ENCODE measurements at places on chromosomes 3 and 15.

DNA sequence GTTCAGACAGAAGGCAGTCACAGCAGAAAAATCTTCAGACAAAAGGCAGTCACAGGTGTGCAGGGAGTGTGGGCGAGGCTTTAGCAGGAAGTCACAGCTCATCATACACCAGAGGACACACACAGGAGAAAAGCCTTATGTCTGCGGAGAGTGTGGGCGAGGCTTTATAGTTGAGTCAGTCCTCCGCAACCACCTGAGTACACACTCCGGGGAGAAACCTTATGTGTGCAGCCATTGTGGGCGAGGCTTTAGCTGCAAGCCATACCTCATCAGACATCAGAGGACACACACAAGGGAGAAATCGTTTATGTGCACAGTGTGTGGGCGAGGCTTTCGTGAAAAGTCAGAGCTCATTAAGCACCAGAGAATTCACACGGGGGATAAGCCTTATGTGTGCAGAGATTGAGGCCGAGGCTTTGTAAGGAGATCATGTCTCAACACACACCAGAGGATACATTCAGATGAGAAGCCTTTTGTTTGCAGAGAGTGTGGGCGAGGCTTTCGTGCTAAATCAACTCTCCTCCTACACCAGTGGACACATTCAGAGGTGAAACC lies 27.6 kb downstream of the ZNF589 start:
- DNase-seq: no peak

GRCh38 chr3:168611826-168612225 lies 516.1 kb upstream of the GOLIM4 start:
- no peak for DNase-seq

- no peak for DNase-seq
Observed at GRCh38 chr3:122892118-122892960, 97.5 kb downstream of the SLC49A4 start.

DNA sequence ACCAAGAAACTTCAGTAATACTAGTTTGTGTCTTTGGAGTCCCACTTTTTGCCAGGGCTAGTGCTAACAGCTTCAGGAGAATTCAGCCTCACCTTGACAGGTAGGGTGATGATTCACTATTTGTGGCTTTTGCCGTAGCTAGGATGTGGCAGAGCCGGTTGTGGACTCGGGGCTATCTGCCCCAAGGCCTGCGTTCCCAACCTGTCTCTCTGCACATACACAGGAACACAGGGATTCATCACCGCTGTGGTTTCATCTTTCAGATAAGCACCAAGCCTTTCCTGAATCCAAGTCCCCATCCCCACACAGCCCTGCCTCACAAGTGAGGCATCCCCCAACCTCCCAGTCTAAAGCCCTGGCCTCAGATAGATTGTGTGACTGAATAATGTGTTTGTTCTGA lies 45.2 kb upstream of the POLG start:
- DNase-seq: no peak

- DNase-seq: no peak
Observed at GRCh38 chr3:183845090-183845489, 19.7 kb upstream of the MAP6D1 start.

DNA sequence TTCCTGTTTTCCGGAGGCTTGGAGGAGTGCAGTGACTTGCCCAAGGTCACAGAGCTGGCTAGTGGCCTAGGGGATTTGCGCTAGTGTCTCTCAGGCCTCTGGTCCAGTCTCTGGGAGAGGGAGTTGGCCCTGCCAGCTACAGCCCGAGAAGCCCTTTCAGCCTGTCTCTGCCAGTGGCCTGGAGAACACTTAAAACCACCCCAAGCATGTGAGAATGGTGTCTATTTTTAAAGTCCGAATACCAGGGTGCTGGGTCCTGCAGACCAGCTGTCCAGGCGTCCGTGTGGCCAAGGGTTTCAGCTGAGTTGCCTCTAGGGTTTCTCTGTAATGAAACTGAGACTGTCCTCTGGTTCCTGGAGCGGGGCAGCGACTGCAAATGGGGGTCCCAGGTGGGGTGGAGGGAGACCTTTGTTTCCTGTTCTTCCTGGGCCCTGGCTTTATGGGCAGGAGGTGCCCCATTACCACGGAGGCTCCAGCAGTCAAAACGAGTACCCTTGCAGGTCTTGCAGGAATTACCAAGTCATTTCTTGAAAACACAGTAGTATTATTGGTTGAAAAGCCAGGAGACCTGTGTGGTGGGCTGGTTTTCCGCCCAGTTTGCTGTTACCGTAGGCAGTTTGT lies 2.2 kb downstream of the CAND2 start:
- DNase-seq: no peak

- no peak for DNase-seq
Observed at GRCh38 chr15:25331860-25332259, 107.0 kb downstream of the UBE3A start.

- no peak for DNase-seq
Observed at GRCh38 chr3:59388555-59389270, 338.9 kb upstream of the CFAP20DC start.

- DNase-seq: peak; percentile 70
Observed at GRCh38 chr15:69903470-69904469, 193.9 kb downstream of the TLE3 start.

DNA sequence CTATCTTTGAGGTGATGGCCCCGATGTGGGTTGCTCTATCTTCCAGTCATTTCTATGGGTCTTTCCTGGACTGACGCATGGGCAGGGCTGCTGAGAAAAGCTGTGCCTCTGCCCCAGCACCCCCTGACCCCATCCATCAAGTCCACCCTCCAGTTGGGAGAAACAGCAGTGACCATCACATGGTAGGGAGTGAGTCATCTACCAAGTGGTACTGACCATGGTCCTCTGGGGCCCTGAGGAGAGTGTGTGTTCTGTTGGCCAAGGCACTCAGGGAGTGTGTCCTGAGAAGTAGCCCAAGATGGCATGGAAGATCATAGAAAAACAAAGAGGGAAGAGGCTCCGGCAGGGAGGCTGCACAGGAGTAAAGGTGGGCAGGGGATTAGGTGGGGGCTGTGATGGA lies 1.6 kb upstream of the DNAH1 start:
- DNase-seq: no peak

- DNase-seq: no peak
Observed at GRCh38 chr3:128100161-128100560, 23.5 kb downstream of the RUVBL1 start.

DNA sequence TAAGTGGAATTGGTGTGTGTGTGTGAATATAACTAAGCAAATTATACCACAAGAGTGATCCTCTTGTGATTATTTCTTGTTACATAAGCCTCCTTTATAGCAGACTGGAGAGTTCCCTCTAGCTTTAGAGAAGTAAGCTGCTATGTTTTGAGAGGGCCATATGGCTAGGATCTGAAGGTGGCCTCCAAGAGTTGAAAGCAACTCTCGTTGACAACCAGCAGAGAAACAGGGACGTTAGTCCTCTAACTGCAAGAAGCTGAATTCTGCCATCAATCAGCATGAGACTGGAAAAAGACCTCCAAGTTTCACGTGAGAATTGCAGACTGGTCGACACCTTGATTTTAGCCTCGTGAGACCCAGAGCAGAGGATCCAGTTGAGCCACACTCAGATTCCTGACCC lies 278.5 kb upstream of the ZNF717 start:
- DNase-seq: no peak

DNA sequence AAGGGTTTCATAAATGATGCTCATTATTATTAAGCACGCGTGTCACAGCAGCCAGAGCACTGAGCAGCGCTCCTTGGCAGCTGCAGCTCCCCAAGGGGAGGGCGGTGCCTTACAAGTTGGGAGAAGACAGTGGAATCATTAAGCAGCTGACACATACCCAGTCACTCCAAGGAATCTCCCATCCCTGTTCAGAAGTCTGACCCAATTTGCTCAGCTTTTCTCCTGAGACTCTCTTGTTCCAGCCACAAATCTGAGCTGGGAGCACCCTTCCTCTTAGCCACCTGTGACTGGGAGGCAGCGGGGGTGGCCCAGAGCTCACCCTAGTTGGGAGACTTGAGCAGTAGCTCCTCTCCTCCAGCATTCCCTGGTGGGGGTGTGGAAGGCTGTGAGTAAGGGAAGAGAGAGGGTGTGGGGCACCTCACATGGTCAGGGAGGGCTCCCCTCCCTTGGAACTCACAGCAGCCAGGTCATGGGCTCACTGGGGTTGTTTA lies 64.3 kb downstream of the DUT start:
- DNase-seq: peak; percentile 99

DNA sequence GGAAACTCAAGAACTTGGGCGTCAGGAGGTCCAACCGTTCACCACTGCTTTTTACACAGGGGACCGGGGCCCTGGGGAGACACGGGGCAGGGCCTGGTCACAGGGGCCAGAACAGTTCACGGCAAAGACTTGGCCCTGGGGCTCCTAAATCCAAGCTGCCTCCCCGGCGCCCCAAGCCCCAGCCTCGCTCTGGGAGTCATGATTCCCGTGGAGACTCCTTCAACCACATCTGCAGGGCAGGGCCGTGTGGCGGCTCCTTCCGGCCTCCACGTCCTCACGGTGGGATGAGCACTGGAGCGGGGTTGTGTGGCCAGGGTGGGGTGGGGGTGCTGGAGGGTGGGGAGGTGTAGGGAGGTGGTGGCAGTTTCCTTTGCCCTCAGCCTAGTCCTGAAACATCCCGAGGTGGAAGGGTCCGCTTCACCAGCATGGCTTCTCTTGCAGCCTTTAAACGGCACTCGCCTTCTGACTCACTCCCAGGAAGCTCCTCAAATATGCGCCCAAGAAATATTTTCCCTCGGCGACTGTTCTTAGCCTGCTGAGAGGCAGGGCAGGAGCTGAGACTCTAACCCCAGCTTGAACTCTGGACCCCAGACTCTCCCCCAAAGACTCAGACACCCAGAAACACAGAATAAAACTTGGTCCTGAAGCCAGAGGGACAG lies 1.8 kb downstream of the MUC4 start:
- DNase-seq: peak; percentile 51

GRCh38 chr15:41511331-41511898 lies 2.2 kb downstream of the LTK start:
- DNase-seq: no peak

- no peak for DNase-seq
Observed at GRCh38 chr3:166864473-166865467, 515.3 kb downstream of the ZBBX start.

DNA sequence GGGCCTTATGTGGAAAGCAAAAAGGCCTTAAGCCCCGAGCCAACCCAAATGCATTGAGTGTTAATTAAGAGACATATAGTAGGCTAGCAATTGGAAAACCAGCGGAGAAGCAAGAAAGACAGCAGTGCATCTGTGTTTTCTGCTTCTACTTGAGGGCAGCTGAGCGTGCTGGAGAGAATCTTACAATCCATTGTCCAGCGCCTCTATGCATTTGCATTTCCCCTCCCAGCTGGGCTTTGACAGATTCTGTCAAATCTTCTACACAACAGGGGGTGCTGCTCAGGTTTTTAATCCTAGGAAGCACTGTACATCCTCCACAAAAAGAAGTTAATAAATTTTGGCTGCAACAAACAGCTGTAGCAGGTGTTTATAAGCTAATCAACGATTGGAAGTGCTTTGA lies 23.9 kb downstream of the SSR3 start:
- DNase-seq: no peak

GRCh38 chr3:32455609-32456428 lies 46.8 kb downstream of the CMTM6 start:
- no peak for DNase-seq

DNA sequence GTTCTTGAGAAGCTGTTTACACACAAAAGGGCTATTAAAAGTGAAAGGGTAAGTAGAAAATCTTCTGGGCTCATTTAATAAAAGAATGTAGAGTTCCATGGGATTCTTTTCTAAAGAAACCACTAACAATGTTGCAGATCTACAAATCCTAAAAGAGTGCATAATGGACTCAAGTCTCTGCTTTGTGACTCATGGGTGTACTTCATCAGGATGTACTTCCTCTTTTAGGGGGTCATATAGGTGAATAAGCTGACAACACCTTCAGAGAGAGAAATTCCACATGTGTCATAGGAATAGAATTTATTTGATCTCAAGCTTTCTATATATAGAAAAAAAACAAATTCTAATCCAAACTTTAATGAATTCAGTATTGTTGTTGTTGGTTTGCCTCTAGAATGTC lies 355.5 kb downstream of the TIGIT start:
- DNase-seq: peak; percentile 33

DNA sequence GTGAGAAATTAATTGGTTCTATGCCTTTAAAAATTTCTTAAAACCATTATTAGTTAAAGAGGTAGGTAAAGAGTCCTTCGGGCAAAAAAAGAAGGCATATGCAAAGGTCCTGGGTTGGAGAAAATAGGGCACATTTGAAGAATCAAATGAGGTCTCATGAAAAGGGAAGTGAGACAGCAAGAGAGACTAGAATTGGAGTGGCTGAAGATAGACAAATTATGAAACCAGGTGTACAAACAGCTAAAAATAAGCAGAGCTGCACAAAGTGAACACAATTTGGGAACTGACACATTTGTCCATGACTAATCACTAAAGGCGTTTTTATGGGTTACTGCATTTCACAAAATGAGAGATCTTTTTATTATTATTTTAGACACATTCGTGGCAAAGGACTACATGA lies 581.2 kb downstream of the PYDC2 start:
- no peak for DNase-seq

DNA sequence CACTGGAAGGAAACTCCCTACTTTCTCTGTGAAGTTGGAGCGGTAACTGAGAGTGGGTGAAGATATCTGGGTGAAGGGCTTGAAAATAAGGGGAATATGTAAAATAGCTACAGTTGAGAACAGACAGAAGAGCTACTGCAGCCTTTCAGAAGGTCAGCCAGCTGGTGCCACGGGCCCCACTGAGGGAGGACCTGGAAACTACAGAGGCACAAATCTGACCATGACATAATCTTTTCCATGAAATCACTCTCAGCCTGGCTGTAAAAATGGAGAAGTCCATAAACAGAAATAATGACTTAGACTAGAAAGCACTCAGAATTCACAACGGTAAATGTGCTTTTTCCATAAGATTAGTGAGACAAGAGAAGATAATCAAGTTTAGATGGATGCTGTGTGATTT lies 46.4 kb downstream of the ST3GAL6 start:
- DNase-seq: no peak

- no peak for DNase-seq
Observed at GRCh38 chr3:65873028-65873427, 165.7 kb downstream of the MAGI1 start.

GRCh38 chr15:98905963-98906711 lies 101.5 kb downstream of the PGPEP1L start:
- peak; percentile 47 for DNase-seq

GRCh38 chr3:120498556-120499346 lies 48.0 kb upstream of the FSTL1 start:
- peak; percentile 99 for DNase-seq

- DNase-seq: no peak
Observed at GRCh38 chr15:78272316-78272715, 8.0 kb downstream of the DNAJA4 start.

DNA sequence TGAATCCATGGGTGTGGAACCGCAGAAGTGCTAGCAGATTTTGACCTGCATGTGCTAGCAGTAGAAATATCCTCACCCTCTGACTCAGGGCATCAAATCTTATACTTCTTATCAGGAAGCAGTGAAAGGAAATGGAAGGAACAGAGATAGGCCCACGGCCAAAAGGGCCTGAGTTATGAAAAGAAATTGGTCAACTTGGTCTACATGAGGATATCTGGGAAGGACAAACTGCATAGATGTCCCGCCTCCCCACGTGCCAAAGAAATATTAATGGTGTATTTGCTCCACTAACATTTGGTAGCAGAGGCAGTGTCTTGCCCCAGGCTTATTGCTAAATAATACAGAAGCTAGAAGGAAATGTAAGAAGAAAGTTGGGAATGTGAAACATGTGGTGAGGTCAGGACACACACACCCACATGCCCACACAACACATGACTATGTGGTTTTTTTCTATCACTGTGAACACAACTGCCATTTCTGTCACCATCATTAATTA lies 93.6 kb upstream of the COL8A1 start:
- DNase-seq: peak; percentile 61
